Tibial nerve (tissue), 4 donors: ENCODE measurements at places on chromosomes 2 and 18. TPM values are rescaled to one million over a fixed set of nuclear protein-coding genes. Genes with fewer than 3 reads are reported as not detected.

The TUBB8B gene
- total RNA-seq, result not detected

The PID1 gene
- total RNA-seq, result 41.1 TPM

The SPDYA gene
- total RNA-seq, result 4.4 TPM

The C2orf66 gene
- total RNA-seq, result not detected

GRCh38 chr2:73134471-73134870 is 21.7 kb upstream of the RAB11FIP5 start:
- H3K4me3 ChIP-seq, result no peak overlapping the region
- H3K27me3 ChIP-seq, result no peaks in the 10 kb centered on the region
- no peaks in the 10 kb centered on the region for H3K4me1 ChIP-seq
- H3K27ac ChIP-seq, result no peak overlapping the region
- no peaks in the 10 kb centered on the region for H3K36me3 ChIP-seq

GRCh38 chr2:144615866-144616565 is 96.1 kb upstream of the ZEB2 start:
- no peak for DNase-seq
- no peak overlapping the region for H3K27ac ChIP-seq
- H3K36me3 ChIP-seq, result no peaks in the 10 kb centered on the region
- no peaks in the 10 kb centered on the region for H3K4me1 ChIP-seq
- H3K27me3 ChIP-seq, result no peaks in the 10 kb centered on the region

DNA sequence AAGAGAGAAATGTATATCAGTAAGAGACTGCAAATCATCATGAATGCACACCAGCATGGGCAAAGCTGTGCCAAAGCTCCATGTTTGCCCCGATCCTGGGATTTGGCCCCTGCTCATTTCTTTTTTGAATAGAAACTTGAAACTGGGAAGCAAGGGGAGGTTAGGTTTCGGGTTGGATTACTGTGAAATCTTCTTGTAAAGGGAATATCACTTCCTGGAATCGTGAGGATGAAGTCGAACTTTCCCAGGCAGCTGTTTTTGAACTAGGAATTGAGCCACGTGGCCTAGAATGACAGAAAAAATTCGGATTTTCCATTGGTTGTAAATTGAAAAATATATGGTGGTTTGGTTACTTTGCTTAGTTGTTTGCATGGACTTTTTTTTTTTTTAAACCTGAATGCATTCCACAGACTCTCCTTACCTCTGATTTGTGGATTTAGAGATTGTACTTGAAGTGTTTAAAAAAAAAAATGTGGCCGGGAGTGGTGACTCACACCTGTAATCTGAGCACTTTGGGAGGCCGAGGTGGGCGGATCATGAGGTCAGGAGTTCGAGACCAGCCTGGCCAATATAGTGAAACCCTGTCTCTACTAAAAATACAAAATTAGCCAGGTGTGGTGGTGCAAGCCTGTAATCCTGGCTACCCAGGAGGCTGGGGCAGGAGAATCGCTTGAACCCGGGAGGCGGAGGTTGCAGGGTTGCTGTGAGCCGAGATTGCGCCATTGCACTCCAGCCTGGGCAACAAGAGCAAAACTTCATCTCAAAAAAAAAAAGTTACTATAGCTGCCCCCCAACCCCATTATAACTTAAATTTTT is 32.1 kb downstream of the GRHL1 start:
- no peaks in the 10 kb centered on the region for H3K4me1 ChIP-seq
- H3K36me3 ChIP-seq, result no peaks in the 10 kb centered on the region
- no peak overlapping the region for H3K4me3 ChIP-seq
- H3K27me3 ChIP-seq, result no peaks in the 10 kb centered on the region

DNA sequence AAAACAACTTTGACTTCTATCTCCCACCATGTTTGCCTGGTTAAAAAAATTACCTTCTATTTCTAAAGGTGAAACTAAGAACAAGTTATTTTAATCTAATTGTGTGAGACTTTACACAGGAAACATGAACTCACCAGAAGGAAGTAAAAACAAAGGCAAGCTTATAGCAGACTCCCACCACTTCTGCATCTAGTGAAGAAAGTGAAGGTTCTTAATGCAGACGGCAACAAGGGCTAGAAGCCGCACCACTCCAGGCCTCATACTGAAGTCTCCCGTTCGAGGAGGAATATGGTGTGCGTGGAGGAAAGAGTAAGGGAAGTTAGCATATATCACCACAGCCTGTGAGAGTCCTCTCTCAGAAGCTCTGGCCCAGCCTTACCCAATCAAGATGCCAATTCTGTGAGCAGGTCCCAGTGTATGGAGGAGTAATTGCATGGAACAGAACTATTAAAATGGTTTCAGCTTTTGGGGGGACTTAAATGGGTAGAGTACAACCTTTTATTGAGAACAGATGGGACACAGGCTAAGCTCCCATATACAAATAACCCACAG is 958.7 kb downstream of the BCL11A start:
- DNase-seq, result no peak
- H3K4me1 ChIP-seq, result no peaks in the 10 kb centered on the region
- H3K27ac ChIP-seq, result no peak overlapping the region
- H3K36me3 ChIP-seq, result no peaks in the 10 kb centered on the region

DNA sequence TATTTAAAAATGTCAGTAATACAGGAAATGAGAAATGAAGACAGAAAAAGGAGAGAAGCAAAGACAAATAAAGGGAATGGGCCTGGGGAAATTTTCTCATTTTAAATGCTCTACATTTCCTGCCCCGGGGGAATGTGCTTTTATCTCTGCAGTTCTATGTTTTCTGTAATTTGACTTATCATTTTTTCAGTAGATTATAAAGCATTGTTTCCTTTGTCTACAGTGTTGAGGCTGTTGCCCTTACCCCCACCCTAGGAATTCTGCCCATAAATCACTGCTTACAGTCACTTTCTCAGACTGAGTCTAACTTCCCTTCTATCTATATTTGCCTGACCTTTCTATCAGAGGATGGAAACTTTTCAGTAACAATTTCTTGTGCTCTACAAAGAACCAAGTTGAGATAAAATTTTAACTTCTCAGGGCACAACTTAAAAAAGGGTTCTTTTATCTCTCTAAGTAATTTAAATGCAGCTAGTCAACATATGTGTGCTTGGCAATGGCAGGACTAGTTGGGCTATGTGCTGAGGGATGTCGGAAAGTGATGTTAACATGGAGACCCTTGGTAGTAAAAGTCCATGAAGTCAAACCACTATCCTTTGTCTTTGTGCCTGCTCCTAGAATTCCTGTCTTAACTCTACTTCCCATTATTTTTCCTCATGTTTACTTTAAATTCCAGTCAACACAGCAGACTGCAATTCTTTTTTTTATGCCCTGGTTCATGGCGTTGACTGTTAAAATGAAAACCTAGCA is 146.5 kb upstream of the MMADHC start:
- DNase-seq, result no peak
- no peaks in the 10 kb centered on the region for H3K36me3 ChIP-seq
- no peaks in the 10 kb centered on the region for H3K4me1 ChIP-seq
- H3K27ac ChIP-seq, result no peak overlapping the region
- no peak overlapping the region for H3K4me3 ChIP-seq
- H3K27me3 ChIP-seq, result no peaks in the 10 kb centered on the region

GRCh38 chr2:222920657-222921186 is 59.9 kb downstream of the ACSL3 start:
- H3K36me3 ChIP-seq, result peaks cover 58% of the 10 kb centered on the region
- DNase-seq, result no peak
- no peaks in the 10 kb centered on the region for H3K27me3 ChIP-seq
